Activated CD4-positive, alpha-beta T cell treated with anti-CD3 and anti-CD28 coated beads, Interleukin-2, Interleukin-4, amounts not matched to agents 100 ng/mL and 50 ng/mL, durations not matched to agents 16 hours and 8 hours (primary cell): ENCODE measurements at places on chromosomes 7 and 10.

DNA sequence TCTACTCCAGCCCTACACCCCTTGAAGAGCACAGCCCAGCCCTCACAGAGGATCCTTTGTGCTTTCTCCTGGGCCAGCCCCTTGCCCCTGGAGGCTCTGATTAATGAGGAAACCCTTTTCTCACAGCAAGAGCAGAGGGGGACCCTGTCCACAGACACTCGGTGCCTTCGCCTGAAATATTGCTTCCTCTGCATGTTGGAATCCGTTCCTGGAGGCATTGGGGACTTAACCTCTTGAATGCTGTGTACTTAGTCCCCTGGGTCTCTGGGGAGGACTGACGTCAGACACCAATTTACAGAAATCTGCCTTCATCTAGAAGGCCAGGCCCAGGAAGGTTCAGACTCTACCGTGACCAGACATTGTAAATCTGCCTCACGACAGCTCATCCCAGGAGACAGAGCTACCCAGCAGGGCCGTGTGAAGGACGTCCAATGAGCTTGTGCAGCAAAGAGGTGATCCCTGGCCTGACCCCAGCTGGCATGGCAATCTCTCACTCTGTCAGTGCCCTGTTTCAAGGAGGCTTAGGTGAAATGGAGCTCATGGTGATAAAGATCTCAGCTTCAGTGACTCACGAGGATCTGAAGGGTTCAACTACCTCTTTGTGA, 8.1 kb upstream of the TMEM72 start:
- no peak for DNase-seq

- DNase-seq: no peak
These were observed 47.5 kb upstream of the HNRNPH3 start for GRCh38 chr10:68284062-68285001.

GRCh38 chr10:8158193-8159071, 103.9 kb downstream of the GATA3 start:
- DNase-seq: no peak

GRCh38 chr10:69060127-69060798, 27.6 kb upstream of the SRGN start:
- no peak for DNase-seq

DNA sequence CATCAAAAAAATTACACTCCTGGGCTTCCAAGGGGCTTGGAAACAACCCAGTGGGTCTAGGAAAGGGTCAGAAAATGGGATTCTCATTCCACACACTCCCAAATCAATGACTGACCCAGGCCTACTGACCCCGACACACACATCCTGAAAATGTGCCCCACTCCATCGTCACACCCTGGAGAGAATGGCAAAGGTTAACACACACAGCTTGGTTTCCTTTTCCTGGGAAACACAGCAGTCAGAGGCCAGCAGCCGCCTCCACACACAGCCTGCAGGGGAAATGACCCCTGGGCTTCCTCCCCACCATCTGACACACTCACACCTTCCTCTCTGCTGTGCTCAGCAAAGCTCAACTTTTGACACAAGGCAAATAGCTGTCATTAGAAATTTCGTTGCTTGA, 42.9 kb downstream of the SH3PXD2A start:
- DNase-seq: no peak

- DNase-seq: peak; percentile 56
These were observed 177.6 kb upstream of the NAMPT start for GRCh38 chr7:106462365-106462859.

DNA sequence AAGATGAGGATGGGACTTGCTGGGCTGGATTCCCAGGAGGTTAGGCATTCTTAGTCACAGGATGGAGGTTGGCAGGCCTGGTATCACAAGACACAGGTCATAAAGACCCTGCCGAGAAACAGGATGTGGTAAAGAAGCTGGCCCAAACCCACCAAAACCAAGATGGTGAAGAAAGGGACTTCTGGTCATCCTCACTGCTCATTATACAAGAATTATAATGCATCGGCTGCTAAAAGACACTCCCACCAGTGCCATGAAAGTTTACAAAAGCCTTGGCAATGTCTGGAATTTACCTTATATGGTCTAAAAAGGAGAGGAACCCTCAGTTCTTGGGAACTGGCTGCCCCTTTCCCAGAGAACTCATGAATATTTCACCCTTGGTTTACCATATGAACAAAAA, 345.5 kb upstream of the POM121L12 start:
- DNase-seq: no peak

- DNase-seq: peak; percentile 8
These were observed 58.4 kb upstream of the PCGF5 start for GRCh38 chr10:91162050-91162494.

DNA sequence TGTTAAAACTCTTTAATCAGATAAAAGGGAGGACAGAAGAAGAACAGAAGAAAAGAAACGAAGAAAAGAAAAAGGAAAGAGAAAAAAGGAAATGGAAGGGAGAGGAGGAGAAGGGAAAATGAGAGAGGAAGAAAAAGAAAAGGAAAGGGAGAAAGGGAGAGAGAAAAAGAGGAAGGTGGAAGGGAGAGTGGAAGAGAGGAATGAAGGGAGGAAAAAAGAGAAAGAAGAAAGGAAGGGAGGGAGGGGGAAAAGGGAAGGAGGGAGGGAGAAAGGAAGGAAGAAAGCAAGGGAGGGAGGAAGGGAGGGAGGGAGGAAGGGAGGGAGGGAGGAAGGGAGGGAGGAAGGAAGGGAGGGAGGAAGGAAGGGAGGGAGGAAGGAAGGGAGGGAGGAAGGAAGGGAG, 305.7 kb downstream of the CALN1 start:
- no peak for DNase-seq

DNA sequence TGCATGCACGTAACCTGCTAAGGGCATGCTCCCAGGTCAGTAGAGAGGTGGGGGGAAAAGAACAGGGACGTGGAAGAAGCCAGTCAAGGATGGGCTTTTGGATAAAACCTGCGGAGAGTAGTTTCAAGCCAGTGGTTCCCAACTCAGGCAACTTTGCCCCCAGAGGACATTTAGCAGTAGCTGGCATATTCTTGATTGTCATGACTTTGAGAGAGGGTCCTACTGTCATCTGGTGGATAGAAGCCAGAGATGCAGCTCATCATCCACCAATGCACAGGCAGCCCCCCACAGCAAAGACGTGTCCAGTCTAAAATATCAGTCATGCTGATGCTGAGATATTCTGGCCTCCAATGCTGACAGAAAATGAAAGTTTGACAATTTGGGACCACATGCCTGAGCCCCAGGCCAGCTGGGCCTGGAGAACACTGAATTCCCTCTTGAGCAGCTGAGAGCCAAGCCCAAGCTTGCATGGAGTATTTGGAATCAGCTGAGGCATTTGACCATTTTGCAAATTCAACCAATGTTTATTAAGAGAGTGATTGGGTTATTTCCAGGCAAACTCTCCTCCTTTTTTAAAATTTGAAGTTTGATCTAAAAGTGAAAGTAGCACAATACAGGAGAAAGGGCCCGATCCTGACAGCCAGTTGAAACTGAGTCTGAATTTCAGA, 110.0 kb upstream of the C7orf33 start:
- no peak for DNase-seq

GRCh38 chr7:37061849-37062559, 337.7 kb upstream of the AOAH start:
- peak; percentile 23 for DNase-seq

GRCh38 chr7:131721660-131722059, 165.2 kb upstream of the PODXL start:
- DNase-seq: no peak

- no peak for DNase-seq
These were observed 64.6 kb upstream of the LRRN3 start for GRCh38 chr7:111026343-111026742.

DNA sequence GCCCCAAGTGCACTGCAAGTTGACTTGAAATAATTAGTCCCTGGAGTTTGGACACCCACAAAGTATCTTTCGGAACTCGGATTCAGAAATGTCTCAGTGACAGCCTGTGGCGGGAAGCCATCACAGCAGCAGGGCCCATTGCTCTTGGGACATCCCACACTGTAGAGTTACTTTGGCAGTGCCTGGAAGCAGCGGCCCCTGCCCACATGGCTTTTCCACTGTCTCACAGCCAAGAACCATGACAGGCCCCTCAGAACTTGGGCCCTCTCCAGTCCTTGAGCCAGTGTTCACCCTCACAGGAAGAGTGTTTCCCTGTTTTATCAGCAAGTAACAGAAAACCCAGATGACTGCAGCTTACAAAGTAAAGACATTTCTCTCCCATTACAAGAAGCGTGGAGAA, 477.0 kb upstream of the GALNT17 start:
- no peak for DNase-seq

DNA sequence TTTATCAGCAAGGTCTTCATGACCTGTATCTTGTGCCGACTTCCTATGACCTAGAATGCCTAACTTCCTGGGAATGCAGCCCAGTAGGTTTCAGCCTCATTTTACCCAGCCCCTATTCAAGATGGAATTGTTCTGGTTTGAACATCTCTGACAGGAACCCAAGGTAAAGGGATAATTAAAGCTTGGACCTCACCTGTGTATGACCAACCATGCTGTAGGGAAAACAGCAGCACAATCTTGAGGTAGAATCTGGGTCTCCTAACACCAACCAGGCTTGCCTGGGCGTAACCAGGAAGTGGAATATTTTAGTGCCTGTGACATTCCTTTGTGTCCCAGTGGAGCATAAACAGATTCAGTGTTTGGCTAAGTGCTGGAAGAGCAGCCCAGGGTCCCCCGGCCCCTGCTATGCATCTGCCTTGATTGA, 94.1 kb downstream of the PFKFB3 start:
- no peak for DNase-seq

GRCh38 chr7:23377134-23377533, 78.0 kb downstream of the MALSU1 start:
- peak; percentile 32 for DNase-seq

DNA sequence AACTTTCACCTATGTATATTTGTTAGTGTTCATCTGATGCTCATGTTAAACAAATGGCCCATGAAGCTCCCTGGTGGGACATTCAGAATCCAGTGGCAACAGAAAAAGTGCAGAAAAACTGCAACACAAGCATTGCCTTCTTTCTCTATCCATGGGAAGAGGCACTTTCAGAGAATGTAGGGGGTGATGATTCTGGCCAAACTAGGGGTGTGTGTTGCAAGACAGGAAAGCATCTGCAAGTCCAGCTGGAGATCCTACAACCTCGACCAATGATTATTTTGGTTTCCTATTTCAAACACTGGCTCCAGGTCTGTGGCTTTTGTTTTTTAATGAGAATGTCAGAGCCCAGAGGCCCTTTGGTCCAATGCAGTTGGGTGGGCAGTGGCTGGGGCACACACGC, 198.7 kb downstream of the CXCL12 start:
- DNase-seq: no peak

DNA sequence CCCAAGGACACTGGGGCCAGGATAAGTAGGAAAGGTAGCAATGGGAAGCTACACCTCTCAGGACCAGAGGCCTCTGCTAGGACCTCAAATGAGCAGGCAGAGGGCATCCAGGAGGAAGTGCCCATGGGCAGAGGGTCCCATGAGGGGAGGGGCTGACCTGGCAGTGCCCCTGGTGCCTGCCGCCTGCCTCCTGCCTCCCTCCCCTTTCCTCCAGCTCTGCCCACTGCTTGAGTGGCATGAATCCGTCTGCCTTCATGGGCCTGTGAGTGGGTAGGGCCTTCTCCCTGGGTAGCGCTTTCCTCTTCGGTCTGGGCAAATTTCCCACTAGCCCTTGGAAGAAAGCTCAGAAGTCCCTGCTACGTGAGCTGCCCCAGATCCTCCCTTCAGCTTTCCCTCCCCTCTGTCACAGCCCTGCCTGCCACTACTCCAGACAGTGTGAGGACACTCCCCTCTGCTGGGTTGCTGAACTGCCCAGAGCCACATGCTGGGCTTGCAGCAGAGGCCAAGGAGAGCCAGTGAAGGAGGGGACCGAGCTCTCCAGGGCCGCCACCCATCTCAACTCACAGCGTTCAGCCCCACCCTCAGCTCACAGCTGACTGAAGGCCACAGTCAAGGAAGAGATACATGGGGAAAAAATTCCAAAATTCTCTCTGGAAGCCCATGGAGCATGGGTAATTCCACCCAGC, 141.4 kb downstream of the ARHGAP22 start:
- no peak for DNase-seq

GRCh38 chr10:69938541-69938991, 114.1 kb upstream of the MACROH2A2 start:
- no peak for DNase-seq

DNA sequence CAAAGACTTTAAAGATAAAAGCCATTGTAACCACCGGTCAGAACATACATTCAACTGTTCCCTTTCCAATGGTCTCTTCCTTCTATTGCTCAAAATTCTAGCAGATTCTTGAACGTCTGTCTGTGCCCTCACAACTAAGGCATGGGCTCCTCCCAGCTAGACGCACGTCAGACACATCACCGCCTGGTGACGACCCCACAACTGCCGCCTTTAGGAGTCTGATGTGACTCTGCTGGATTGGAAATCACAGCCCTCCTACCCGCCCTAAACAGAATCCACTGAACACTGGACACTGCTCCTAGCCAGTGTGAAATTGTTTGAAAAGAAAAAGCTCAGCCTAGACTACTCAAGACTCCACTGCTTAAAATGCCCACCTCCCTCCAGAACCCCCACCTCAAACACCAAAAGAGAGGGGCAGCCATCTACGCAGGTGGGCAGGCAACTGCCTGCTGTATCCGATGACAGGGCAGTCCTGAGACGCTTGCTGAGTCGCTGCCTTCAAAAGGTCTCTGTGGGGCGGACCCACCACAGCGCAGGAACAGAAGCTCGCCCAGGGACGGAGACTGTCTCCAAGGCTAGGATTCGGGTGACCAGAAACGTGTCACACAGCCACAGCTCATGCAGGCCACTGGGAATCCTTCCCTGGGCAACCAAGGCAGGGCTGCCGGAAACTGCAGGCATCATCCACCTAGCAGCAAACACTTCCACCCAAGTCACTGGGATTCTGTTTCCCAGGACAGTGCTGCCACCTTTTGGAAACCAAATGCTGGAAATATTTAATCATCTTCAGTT, 34.7 kb downstream of the GSDME start:
- no peak for DNase-seq

- DNase-seq: no peak
These were observed 23.0 kb upstream of the ZNF488 start for GRCh38 chr10:47406870-47407691.

- DNase-seq: peak; percentile 26
These were observed 45.9 kb downstream of the SGMS1 start for GRCh38 chr10:50577681-50578350.

DNA sequence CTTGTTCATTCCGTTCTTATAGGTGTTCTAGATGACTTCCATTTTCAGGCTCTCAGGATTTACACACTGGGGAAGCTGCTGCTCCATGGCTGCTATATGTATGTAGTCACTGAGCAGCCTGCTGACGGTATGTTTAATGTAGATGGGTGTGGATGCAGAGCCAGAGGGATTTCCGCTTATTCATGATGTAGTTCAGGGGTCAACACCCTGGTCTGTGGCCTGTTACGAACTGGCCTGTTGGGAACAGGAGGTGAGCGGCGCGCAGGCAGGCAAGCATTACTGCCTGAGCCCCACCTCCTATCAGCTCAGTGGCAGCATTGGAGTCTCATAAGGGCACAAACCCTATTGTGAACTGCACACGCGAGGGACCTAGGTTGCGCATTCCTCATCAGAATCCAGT, 33.9 kb downstream of the DNAJB6 start:
- no peak for DNase-seq

DNA sequence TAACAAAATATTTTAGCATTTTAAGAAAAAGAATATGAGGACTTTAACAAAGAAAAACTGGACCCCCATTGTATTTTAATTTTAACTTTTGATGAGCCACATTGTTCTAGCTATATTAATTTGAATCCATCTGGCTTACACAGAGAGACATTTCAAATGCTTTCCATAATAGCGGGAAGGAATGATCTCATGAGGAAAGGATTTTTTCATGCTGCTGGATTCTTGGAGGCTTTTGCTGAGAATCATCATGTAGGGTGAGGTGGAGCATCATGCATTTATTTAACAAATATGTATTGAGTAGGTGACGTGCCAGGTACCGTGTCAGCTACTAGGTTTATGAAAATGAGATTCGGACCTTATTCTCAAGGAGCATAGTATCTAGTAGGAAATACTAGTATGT, 1006.3 kb downstream of the SORCS1 start:
- no peak for DNase-seq
